Stimulated activated CD4-positive, alpha-beta T cell treated with anti-CD3 and anti-CD28 coated beads, Interleukin-4, amount 100 ng/mL, for 1 hour (primary cell): ENCODE measurements at places on chromosomes 7 and 10.

GRCh38 chr7:8973601-8974000 is 540.2 kb downstream of the NXPH1 start:
- DNase-seq = no peak

DNA sequence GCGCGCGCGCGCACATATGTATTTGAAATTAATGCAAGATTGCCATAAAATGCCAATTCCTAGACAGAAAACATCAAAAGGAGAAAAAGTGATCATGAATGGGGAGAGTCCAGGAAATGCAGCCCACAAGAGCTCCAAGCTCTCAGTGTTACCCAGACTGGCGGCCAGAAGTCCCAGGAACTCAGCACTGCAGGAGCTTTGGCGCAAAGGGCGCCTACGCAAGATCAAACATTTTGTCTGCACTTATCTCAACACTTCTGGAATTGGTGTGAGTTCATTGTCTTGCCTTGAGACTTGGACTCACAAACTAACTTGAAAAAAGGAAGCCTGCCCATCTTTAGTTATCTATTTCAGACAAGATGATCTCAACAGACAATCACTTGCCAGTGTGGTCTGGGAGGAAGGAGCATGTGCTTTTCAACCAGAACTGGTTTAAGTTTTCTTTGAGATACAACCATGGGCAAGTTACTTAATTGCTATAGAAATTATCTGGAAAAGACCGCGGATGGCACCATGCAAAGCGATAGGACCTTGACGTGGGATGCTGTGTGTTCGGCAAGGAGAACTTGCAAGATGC is 77.2 kb downstream of the KIAA1549 start:
- DNase-seq = no peak

GRCh38 chr10:124692100-124692446 is 52.1 kb downstream of the FAM53B start:
- no peak for DNase-seq

GRCh38 chr10:87538092-87539015 is 33.7 kb downstream of the MINPP1 start:
- no peak for DNase-seq

DNA sequence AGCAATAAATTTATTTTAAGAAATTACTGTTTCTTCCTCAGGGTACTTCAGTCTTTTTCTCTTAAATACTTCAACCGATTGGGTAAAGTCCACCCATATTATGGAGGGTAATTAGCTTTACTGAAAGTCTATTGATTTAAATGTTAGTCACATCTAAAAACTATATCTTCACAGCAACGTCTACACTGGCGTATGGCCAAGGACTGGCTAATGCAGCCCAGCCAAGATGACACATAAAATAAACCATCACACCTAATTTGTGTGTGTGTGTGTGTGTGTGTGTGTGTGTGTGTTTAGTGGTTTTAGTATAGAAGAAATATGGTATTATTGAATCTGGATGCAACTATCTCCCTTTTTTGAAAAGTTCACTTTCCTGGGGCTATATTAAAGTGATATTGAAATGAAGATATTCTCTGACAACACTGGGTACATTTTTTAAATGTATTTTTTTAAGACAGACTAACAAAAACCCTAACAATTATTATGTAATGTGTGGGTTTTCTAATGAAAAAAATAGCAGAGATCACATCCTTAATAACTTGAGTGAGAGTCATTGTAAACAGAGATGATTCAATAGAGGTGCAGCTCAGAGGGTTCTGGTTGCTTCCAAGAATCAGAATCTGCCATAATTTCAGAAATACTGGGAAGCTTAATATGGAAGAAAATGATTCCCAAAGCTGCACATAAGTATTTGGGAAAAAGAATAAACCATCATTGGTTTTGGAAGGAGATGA is 584.2 kb upstream of the MBL2 start:
- no peak for DNase-seq

- DNase-seq = no peak
These were observed 17.1 kb downstream of the PNLIPRP2 start for GRCh38 chr10:116637830-116638229.

- DNase-seq = no peak
These were observed 453 bp upstream of the GALNT17 start for GRCh38 chr7:71131256-71132126.
